ENCODE measurements at places on chromosomes 16 and 17. TPM values are rescaled to one million over a fixed set of nuclear protein-coding genes. Genes with fewer than 3 reads are reported as not detected.

GRCh38 chr16:87541147-87541871 lies 48.5 kb upstream of the ZCCHC14 start:
- no peak for DNase-seq

DNA sequence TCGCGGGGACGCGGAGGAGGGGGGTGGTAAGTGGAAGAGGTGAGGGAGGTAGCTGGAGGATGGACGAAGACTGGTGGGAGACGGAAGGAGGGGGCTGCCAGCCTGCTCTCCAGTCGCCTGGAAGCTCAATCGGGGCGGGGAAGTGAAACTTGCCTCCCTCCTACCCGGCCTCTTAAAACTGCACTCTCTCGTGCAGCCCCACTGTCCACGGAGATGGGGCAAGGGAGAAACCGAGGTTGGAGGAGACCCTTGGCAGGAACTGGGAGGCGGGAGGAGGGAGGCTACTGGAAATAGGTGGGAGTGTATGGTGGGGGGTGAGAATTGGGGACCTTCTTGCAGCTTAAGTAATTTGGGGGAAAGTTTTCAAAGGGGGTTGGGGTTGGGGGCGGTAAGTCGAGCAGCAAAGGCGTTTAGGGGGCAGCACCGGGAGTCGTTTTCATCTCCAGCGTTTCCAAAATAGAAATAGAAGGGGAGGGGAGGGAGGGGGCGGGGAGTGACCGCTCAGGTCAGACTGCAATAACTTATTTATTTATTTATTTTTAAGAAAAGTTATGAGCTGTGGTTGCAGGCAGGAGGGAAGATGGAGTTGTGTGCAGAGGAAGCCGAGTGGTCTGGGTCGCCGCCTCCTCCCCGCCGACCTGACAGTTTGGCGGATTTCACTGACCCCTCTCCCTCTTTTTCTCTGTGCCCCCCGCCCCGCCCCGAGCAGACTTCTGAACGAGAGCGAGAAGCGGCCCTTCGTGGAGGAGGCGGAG lies 1.4 kb downstream of the SOX9 start:
- no peak for DNase-seq

TLCD1 gene
- 9.5 TPM for total RNA-seq

AGRP gene
- total RNA-seq, result not detected

DGKE gene
- total RNA-seq, result 34.3 TPM

- DNase-seq, result no peak
Measured at GRCh38 chr17:13584701-13585080, 17.0 kb downstream of the HS3ST3A1 start.

- DNase-seq, result no peak
Measured at GRCh38 chr17:50844117-50844700, 8.8 kb downstream of the WFIKKN2 start.

- DNase-seq, result no peak
Measured at GRCh38 chr17:73283841-73284282, 22.2 kb upstream of the CPSF4L start.

DNA sequence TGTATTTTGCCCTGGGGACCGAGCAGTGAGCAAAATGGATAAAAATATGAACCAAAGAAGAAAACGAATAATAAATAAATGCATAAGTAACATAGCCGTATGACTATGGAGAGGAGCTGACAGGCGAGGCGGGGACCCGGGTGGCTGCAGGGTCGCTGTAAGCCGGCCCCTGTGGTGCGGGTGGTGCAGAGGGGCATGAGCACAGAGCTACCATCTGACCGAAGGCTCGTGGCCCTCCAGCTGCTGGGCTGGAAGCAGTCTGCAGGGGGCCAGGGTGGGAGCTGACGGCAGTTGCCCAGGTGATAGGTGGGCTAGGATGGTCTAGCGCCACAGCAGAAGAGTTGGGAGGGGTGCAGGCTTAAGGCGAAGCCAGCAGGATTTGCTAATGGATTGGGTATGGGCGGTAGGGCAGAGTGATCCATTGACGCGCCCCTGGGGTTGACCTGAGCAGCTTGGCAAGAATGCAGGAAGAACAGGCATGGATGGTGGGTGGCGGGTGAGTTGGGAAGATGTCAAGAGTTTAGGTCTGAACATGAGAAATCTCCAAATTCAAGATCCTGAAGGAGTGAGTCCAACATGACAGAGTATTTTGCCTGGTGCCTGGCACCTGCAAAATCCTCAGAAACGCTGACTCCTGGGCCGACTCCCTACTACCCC lies 228.0 kb downstream of the FOXL1 start:
- DNase-seq, result no peak

DNA sequence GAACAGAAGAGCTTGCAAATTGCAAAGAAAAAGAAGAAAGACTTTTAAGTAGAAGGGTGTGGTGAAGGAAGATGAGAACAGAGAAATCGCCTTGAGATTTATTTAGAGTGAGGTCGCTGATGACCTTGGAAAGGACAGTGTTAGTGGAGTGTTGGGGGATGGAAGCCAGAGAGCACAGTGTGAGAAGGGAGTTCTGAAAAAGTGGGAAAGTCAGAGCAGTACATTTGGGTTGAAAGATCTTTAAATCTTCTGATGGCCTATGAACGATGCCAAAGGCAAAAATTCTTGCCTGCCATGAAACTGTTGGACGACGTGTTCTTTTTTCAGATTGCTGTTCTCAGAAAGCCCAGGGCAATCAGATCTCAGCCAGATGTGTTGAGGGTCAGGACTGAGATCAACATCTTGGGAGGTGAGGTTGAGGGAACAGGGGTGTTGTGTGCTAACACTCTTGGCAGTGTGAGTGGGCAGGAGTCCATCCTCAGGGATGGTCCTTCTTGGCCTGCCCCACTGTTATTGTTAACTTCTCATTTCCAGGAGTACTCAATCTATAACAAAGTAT lies 330.1 kb downstream of the MAP2K6 start:
- no peak for DNase-seq

- DNase-seq, result no peak
Measured at GRCh38 chr17:153851-154250, 16.5 kb downstream of the SCGB1C2 start.

VMO1 gene
- not detected for total RNA-seq

DNA sequence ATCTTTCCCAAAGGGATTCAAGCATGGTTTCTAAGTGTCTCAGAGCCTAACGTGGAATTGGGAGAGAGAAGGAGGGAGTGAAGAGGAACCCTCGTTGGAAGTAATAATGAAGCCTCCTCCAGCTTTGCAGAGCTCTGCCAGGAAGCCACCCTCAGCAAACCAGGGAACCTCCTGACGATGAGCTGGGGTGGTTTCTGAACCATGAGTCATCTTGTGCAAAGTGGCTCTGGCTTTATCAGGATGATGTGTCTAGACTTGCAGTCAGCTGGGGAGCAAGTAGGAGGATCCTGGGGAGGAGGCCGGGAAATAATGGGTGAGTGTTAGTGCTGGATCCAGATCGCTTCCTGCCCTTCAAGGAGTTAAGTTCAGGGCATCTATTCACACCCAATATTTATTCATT lies 191.7 kb upstream of the RBFOX1 start:
- DNase-seq, result no peak

- no peak for DNase-seq
Measured at GRCh38 chr17:68179236-68179925, 68.5 kb upstream of the AMZ2 start.

GRCh38 chr17:63685578-63685977 lies 14.3 kb downstream of the LIMD2 start:
- DNase-seq, result no peak

UBN1 gene
- 42.6 TPM for total RNA-seq

DNA sequence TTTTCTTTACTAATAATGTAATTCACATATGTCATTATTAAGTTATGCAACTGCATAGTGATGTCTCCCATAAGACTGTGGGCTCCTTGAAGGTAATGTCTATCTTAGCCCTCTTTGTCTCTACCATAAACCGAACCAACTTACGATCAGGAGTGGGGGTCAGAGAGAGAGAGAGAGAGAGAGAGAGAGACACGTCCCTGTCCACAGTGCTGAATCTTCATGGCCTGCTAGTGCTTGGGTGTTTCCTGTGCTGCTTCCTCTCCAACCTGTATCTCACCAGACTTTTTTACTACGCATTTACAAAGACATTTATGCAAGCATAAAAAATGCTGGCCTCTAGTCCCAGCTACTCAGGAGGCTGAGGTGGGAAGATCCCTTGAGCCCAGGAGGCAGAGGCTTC lies 52.2 kb upstream of the HAPSTR1 start:
- DNase-seq, result no peak

KCTD19 gene
- total RNA-seq, result 0.62 TPM

TNS4 gene
- 15.5 TPM for total RNA-seq

- no peak for DNase-seq
Measured at GRCh38 chr16:83060-83603, 5.1 kb downstream of the MPG start.

PROCA1 gene
- total RNA-seq, result 4.4 TPM

GRCh38 chr17:32015245-32016013 lies 8.2 kb downstream of the LRRC37B start:
- no peak for DNase-seq

SOX15 gene
- total RNA-seq, result 0.20 TPM

GRCh38 chr17:35373984-35374765 lies 754 bp upstream of the SLFN11 start:
- peak; percentile 43 for DNase-seq

CASKIN2 gene
- total RNA-seq, result 2.0 TPM

GRCh38 chr17:55664287-55664686 lies 58.4 kb downstream of the TMEM100 start:
- no peak for DNase-seq

DNA sequence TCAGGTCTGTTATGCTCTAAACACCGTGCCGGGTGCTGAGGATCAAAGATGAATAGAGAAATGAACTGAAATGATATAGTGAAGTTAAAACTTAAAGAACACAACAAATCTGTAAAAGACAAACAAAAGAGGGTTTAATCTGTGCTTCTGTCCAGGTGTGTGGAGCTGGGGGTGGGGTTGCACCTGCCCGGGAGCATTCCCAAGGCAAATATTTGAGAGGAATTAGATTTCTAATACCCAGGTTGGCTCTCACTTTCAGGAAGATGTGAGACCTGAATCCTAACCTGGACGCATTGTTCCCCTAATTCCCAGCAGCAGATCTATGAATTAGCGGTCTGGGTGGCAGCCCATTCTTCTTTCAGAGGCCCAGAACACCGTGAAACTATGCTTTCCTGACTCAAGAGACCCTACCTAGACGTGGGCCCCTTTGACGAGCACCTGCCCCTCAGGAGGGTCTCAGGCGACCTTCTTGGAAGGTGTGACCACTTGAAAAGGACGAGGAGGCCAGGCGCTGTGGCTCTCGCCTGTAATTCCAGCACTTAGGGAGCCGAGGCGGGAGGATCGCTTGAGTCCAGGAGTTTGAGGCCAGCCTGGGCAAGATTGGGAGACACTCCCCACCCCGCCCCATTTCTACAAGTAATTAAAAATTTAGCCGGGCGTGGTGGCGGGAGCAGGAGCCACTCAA lies 677 bp upstream of the RANGRF start:
- no peak for DNase-seq
